ENCODE measurements at places on chromosomes 6 and 20.
A peak's percentile ranks its signal among the peaks of the same experiment; 100 is the strongest.

- DNase-seq, result no peak
Observed at GRCh38 chr6:16305246-16305725, 66.9 kb downstream of the GMPR start.

DNA sequence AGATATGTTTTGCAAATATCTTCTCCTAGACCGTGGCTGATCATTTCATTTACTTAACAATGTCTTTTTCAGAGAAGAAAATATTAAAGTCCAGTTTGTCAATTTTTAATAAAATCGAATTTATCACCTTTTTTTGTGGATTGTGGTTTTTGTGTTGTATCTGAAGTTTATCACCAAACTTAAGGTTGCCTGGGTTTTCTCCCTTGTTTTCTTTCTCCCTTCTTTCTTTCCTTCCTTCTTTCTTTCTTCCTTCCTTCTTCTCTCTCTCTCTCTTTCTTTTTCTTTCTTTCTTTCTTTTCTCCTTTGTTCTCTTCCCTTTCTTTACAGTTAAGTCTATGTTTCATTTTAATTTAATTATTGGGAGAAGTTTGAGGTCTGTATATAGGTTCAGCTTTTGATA lies 68.7 kb downstream of the RNF182 start:
- no peak for DNase-seq

DNA sequence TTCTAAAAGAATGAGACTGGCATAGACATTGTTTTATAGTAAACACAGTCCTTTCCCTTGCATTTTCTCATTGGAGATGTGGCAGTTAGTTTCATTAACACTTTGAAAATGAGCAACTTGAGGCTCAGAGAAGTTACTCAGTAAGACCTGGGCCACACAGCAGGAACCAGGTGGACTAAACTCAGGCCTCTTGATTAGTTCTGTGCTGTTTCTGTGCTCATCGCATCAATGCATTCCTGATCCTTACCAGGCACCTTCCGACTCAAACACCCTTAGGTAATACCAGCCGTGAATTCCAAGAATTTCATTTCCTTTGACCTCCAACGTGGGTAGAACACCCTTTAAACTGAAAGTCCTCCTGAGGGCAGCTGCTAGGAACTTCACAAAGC lies 362.8 kb downstream of the ESR1 start:
- no peak for DNase-seq

- no peak for DNase-seq
Observed at GRCh38 chr6:150271501-150272263, 97.1 kb upstream of the IYD start.

GRCh38 chr20:48919882-48920526 lies 1.5 kb upstream of the ARFGEF2 start:
- DNase-seq, result no peak

DNA sequence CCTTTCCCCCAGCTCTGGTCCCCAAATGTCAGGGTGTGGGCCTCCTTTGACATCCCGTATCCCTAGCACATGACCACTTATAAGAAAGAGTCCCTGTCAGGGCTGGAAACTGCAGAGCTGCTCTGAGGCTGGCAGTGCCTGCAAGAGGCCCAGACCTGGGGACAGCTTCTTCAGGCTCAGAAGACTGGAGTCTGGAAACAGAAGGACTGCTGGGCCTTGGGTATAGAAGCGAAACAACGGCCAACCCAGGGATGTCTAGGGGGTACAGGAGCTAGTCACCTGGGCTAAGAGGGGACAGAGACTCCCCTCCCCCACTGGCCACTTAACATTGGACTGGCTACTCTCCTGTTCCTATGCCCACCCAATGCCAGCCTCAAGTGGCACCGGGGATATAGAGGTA lies 4.7 kb downstream of the SCUBE3 start:
- no peak for DNase-seq

GRCh38 chr6:142845624-142846458 lies 99.1 kb downstream of the HIVEP2 start:
- peak; percentile 96 for DNase-seq

GRCh38 chr20:56392132-56392880 lies at the start of the genes AURKA and CSTF1:
AURKA (minus strand) TSS chr20:56392215; CDS start chr20:56388197, 4,018 bp downstream.
CSTF1 (plus strand) TSS chr20:56392645; CDS start chr20:56395553, 2,908 bp downstream.
- peak; percentile 100 for DNase-seq

DNA sequence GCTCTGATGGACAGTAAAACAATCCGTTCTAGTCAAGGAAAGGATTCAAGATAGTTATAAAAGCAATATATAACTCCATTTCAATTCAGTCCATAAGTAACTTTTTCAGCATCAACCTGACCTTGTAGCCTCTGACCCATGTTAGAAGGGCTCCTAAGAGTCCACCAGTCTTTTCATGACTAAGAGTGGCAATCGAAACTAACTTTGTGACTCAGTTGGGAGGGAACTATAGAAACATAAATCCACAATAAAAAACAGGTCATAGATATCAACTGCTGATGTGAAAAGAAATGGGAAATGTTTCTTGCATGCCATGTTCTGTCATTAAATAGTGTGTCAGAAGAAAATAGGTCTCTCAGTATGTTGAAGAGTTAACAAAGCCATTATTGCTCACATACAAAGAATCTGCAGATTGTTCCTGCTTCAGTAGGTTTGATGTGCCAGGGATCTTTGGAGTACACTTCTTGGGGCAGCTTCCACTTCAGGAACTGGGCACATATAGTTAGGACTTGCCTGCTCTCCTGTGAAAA lies 16.2 kb upstream of the RBL1 start:
- DNase-seq, result no peak

- DNase-seq, result peak; percentile 69
Observed at GRCh38 chr6:26383624-26384417, 913 bp downstream of the BTN2A2 start.

DNA sequence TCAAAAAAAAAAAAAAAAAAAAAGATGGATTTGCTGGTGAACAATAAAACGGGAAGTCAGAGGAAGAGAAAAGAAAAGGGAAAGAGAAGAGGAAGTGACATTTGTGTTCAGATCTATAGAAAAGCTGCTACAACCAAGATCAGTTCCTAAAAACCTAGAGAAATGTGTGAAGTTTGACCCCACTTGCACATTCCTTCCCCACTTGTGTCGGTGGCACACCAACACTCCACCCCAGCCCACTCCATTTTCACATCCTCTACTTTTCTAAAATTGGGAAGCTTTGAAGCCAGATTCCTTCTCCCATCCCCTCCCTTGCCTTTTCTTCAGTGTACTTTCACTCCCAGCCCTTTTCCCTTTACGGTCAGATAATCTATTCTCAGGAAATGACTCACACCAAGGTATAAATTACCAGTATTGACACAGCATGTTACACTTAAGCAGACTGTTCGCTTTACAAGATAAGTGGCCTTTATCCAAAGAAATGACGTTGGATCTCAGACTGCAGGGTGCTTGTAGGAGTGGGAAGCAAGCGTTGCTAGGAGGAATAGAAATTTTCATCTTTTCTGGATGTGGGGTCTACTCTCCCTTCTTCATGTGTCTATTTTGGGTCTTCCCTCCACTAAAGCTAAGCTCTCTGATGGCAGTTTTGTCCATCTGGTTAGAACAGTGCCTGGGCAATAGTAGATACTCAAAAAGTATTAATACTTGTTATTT lies 92.5 kb upstream of the ADGRF1 start:
- peak; percentile 88 for DNase-seq

DNA sequence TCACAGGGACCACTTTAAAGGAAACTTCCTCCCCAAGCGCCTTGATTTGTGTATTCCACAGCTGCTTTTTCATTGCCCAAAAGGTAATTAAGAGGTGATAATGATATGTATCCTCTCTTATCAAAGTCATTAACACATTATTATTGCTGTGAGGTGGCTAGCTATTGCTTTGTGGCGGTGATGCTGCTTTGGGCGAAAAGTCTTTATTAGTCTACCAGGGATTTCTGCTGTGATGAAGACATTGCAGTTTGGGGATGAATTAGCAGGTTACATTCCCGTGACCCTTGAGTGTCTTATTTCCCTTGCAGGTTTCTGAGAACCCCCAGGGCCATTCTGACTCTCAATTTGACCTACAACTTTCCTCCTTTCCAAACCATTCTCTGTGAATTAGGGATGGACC lies 143.4 kb upstream of the SOX4 start:
- no peak for DNase-seq

DNA sequence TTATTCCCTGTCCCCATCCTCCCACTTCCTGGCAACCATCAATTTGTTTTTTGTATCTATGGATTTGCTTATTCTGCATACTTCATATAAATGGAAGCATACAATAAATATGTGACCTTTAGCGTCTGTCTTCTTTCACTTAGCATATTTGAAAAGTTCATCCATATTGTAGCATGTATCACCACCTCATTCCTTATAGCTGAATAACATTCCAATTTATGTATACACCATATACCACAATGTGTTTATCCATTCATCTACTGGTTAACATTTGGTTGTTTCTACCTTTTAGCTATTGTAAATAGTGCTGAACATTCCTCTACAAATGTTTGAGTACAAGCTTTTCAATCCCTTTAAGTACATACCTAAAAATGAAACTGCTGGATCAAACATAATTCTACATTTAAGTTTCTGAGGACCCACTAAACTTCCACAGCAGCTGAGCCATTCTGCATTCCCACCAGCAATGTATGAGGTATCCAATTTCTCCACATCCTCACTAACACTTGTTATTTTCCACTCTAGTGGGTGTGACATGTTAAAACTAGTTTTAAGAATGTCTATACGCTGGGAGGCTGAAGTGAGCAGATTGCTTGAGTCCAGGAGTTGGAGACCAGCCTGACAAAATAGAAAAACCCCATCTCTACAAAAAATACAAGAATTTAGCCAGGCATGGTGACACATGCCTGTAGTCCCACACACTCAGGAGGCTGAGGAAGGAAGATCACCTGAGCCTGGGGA lies 32.9 kb downstream of the NUDT3 start:
- peak; percentile 24 for DNase-seq

DNA sequence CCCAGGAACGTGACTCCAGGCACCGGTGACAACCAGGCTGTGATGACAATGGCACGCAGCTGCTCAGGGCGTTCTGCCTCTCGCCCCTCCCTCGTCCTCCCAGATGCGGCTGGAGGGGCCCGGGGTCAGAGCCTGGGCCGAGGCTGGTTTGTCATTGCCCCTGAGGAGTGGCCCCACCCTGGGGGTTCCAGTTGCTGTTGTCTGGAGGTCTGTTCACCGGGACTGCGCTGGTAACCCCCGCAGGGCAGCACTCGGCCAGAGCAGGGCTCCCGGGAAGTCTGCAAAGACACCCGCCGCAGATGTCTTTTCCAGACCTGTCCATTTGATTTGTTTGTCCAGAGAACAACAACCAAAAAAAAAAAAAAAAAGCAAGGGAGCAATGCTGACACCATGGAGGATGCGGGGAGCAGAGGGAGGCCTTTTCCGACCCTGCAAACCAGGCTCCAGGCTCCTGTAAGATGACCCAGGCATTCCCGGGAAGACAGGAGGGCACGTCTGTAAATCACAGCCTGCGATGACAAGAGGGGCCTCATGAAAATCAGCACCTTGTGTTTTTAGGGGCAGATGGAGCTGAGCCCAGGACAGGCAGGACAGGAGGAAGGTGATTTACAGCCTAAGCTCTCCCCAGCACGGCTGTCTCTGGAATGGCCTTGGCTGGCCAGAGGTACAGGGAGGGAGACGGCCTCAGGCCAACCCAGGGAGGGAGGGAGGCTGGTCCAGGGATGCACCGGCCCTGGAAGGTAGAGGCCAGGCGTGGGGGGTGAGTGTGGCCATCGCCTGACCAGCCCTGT lies 189.3 kb downstream of the ERMARD start:
- no peak for DNase-seq

DNA sequence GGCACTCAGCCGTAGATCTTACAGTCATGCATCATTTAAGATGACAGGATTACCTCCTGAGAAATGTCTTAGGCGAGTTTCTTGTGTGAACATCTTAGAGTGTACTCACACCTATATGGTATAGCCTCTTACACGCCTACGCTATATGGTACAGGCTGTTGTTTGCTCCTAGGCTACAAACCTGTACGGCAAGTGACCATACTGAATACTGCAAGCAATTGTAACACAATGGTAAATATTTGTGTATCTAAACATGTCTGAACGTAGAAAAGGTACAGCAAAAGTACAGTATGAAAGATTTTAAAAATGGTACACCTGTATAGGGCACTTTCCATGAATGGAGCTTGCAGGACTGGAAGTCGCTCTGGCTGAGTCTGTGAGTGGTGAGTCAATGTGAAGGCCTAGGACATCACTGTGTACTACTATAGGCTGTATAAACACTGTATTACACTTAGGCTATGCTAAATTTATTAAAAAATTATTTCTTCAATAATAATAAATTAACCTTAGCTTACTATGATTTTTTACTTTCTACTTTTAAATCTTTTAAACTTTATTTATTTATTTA lies 541 bp upstream of the IL20RA start:
- no peak for DNase-seq

GRCh38 chr20:63166193-63167020 lies 49.5 kb downstream of the YTHDF1 start:
- DNase-seq, result no peak

DNA sequence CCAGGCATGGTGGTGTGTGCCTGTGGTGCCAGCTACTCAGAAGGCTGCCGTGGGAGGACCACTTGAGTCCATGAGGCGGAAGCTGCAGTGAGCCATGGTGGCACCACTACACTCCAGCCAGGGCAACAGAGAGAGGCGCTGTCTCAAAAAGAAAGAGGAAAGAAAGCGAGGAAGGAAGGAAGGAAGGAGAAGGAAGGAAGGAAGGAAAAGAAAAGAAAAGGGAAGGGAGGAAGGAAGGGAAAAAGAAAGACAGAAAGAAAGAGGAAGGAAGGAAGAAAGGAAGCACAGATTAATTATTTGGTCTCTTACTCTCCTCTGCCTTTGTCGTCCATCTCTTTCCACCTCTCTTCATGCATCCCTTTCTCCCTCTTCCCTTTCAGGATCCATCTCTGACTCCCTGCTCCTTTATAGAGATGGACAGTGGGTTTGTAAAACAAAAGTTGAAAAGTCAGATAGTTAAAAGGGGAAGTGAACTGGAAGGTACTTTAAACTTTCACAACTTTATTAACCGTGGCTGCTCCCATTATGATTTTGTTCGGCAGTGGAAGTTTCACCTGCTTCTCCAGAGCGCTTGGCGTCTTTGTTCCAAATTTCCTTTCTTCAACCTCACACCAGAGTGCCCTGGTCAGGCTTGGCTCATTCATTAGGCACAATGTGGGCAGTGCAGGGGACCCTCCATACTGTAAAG lies 1.5 kb downstream of the HLA-DQA1 start:
- no peak for DNase-seq

GRCh38 chr6:134609716-134610261 lies 291.9 kb upstream of the SGK1 start:
- DNase-seq, result no peak

DNA sequence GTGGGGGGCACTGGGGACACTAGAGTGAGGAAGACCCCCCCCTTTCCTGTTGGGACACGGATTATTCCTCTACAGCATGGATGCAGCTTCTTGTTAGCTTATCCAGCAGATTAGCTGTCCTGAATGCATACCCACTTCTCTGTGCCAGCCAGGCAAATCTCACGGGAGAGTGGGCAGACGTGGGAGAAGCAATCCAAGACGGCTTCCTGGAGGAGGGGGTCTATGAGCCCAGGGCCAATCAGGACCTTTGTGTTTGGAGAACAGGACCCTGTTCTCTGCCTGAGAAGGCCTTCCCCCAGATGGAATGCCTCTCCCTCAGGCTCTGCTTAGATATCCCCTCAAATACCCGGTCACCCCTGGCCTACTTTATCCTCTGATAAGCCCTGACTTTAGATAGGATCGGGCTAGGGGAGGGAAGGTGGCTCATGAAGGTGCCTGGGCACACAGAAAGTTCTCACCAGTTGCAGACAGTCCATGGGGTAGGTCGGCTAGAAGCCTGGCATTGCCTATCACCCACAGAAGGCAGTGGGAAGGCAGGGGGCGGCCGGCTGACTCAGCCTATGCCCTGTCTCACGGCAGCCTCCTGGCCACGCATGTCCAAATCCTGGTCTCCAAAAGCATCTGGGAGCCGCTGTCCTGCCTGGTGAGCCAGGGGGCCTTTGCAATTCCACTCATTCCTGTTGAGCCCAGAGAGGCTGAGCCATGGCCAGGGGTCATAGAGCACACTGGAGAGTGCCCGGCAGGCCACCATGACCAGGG lies 34.7 kb downstream of the SUN5 start:
- DNase-seq, result no peak

All from EL (cell line).